GM23338 (cell line): ENCODE measurements at places on chromosomes 3 and 15. TPM values are rescaled to one million over a fixed set of nuclear protein-coding genes. Genes with fewer than 3 reads are reported as not detected.

DNA sequence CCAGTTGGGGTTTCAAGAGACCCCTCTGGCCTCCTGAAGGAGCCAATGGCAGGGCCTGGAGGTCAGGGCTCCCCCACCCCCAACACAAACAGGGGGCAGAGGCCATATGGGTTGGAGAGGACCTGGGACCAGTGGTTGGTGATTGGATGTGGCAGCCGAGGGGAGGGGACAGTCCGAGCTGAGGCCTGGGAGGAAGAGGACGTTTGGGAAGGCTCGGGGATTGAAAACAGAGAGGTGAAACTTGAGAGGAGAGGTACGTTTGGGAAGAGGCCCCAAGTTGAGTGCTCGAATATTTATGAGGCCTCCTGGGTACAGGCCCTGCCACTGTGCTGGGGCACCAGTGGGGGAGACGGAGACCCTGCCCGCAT, 53.7 kb downstream of the DNAJB8 start:
- peak; percentile 59 for DNase-seq

GRCh38 chr3:194938845-194939531, 253.3 kb downstream of the FAM43A start:
- no peak for DNase-seq

GRCh38 chr3:197746209-197746608, 3.5 kb upstream of the FYTTD1 start:
- DNase-seq, result no peak

ADGRG7 gene
- not detected in 2 replicates for total RNA-seq

DNA sequence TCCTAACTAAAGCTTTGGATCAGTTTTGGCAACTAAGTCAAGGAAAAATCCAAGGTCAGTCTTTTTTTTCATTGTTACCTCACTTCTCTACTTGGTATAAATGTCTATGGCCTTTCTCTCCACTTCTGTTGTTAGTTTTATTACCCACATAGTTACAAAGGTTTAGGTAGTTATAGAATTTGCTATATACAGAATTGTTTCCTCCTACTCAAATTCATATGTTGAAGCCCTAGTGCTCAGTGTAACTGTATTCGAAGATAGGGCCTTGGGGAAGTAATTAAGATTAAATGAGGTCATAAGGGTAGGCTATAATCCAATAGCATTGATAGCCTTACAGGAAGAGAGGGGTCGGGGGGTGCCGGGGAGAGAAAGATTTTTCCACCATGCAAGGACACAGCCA, 19.7 kb upstream of the STIMATE start:
- DNase-seq, result no peak

- DNase-seq, result no peak
Observed at GRCh38 chr3:146537603-146538002, 6.8 kb downstream of the PLSCR1 start.

GRCh38 chr15:88678755-88679154, 39.9 kb downstream of the ISG20 start:
- DNase-seq, result no peak

DNA sequence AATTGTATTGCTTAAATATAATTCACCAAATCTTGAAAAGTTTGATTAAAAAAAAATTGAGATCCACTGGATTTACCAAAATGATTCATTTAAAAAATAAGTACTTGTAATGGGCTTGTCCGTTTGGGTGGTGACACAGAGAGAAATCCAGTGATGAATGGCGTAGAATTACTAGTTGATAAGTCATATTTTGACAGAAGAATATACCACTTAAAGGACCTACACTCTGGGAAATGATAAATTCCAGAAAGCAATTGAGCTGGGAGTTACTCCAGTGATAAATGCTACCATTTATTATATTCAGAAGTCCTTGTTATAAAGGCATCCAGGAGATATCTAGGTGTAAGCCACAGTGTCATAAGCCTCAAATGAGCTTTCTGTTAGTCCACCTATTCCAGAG, 141.8 kb upstream of the CFAP20DC start:
- DNase-seq, result no peak

SLC2A2 gene
- total RNA-seq, result not detected in 2 replicates

DNA sequence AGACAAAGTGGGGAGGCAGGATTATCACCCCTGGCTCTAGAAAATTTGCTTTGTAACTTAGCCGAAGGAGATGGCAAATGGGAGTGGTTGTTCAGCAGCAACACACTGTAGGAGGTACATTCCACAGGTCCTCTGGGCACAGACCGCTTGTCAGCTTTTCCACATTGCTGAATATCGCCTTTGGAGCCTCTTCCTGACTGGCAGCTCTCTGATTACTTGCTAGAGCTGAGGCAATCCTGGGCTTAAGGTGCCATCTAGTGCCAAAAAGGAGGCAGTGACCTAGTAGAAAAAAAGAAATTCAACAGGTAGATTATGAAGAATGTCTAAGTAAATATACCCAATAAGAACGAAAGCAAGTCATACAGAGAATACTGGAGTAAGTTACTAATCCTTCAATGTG, 13.1 kb upstream of the SCN5A start:
- DNase-seq, result peak; percentile 91

DNA sequence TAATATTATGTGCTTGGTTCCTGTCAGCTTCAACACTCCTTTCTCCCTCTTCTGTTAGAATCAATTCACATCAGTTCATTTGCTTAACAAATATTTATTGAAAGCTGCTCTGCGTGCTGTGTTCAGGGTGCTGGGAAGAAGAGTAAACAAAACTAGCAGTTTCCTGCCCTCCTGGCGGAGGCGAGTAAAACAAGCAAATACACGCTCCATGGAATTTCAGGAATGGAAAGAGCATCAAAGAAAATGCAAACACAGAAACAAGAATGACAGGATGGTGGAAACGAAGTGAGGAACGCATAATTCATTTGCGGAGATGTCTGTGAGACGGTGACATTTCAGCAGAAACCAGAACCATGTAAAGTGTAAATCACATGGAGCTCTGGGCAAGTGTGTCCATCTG, 49.4 kb upstream of the SPTSSB start:
- DNase-seq, result peak; percentile 93

VILL gene
- total RNA-seq, result 4.2 and 9.8 TPM in 2 replicates

GRCh38 chr3:181955566-181955965, 243.8 kb downstream of the SOX2 start:
- DNase-seq, result no peak

GRCh38 chr15:29451201-29451781, 181.7 kb upstream of the NSMCE3 start:
- DNase-seq, result peak; percentile 78

DNA sequence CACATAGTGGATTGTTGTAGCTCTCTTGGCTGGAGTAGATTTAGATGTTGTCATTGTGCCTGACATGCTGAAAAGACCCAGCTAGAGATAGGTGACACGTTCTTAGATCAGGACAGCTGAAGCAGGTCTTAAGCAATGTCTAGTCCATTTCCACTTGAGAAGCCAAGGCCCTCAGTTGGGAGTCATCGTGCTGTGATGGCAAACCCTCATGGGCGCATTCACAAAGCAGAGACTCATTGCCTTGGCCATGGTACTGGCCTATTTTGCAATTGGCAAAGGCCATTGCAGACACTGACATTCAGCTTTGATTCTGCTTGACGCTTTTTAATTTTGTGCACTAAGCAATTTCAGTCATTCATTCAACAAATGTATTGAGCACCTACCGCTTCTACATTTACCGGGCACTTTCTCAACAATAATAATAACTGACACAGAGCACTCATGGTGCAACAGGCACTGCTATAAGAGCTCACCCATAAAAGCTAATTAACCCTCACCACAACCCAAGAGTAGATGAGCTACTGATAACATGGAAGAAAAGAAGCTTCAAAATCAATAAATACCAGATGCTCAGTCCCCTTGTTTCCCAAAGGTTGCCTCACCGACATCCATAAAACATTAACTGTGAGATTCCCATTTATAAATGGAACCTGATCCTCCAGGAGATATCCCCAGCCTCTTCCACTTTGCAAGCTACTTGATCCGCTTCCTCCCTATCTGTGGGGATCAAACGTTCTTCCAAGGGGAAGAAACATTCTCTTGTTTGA, 200.1 kb downstream of the TLE3 start:
- DNase-seq, result no peak

SCN11A gene
- total RNA-seq, result 0.08 and 0.14 TPM in 2 replicates

GOLGA6L7 gene
- not detected in 2 replicates for total RNA-seq

LRTM1 gene
- not detected in 2 replicates for total RNA-seq

DNA sequence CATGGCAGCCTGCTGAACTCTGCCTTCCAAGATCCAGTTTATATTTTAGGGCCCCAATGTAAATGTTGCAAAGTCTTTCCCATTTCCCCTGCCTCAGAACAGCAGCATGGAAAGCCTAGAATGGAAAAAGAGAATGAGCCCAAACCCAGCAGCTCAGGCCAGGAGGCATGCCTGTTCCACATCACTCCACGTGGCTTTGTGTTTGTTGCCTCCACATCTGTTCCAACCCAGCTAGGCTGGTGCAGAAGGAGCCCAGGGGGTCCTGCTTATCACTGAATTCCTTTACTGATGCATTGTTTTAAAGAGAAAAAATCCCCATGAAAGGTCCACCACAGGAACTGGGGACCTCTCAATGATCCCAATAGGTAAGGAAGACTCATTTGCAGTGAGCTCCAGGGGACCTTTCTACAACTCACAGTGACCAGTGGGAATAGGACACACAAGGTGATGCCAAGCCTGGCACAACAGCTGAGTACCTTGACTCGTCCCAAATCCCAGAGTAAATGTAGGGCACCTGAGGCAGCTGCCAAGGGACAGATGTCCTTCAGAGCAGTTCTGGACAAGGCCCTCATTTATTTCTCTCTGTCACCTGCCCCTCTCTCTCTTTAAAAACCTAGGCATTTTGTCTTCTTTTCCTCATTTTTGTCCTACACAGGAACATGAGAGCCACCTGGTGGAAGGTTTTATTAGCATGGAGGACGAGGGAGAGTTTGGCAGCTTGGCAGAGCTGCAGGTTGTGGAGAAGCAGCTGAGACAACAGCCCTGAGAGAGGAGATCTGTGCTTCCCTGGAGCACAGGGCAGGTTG, 41.7 kb upstream of the ADAMTS17 start:
- DNase-seq, result peak; percentile 72

DNA sequence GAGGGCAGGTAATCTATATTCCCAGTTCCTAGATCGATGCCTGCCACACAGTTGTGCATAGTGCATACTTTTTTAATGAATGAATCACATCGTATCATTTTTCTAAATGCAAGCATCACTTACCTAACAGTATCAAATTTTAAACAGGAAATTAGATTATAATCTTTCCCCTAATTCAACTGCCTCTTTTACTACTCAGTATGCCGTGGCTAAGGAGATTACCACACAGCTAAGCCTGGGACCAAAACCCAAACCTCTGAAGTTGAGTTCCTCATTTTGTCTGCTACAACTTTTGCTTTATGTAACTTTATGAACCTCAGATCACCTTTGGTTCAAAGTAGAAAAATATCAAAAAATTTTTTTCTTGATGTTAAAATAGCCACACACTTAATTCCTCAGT, 53.2 kb upstream of the FNDC3B start:
- no peak for DNase-seq

GRCh38 chr3:10474847-10475246, 30.5 kb downstream of the ATP2B2 start:
- no peak for DNase-seq

- DNase-seq, result peak; percentile 60
Observed at GRCh38 chr3:177358091-177358976, 161.1 kb upstream of the TBL1XR1 start.

SMCO1 gene
- total RNA-seq, result not detected in 2 replicates

DNA sequence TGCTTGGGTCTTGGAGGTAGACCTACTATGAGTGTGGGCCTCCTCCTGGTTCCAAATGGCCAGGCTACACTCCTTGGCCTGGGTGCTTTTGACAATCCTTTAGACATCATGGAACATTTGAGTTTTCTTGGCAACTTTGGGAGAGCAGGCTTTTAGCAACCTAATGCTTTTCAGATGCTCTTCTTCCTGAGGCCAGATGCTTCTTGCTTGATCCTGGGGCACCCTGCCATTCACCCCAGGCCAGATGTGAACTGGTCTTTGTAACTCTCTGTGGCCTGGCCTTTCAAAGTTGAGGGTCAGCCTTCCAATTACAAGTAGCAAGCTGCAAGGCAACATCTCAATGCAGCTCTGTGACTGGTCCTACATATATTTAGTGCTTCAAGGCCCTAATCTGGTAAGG, 40.5 kb downstream of the RTP1 start:
- DNase-seq, result no peak

- no peak for DNase-seq
Observed at GRCh38 chr15:35448294-35448693, 97.7 kb downstream of the DPH6 start.

GRCh38 chr3:177673112-177673914, 476.0 kb upstream of the TBL1XR1 start:
- no peak for DNase-seq

LRRC2 gene
- total RNA-seq, result 5.5 and 7.1 TPM in 2 replicates

TM4SF1 gene
- 0.10 TPM in 1 of 2 replicates, not detected in the other for total RNA-seq

CPN2 gene
- total RNA-seq, result 0.14 TPM in 1 of 2 replicates, not detected in the other

LMAN1L gene
- total RNA-seq, result not detected in 2 replicates

HES1 gene
- total RNA-seq, result 40.3 and 42.7 TPM in 2 replicates

RTP3 gene
- 0.97 TPM in 1 of 2 replicates, not detected in the other for total RNA-seq

DNA sequence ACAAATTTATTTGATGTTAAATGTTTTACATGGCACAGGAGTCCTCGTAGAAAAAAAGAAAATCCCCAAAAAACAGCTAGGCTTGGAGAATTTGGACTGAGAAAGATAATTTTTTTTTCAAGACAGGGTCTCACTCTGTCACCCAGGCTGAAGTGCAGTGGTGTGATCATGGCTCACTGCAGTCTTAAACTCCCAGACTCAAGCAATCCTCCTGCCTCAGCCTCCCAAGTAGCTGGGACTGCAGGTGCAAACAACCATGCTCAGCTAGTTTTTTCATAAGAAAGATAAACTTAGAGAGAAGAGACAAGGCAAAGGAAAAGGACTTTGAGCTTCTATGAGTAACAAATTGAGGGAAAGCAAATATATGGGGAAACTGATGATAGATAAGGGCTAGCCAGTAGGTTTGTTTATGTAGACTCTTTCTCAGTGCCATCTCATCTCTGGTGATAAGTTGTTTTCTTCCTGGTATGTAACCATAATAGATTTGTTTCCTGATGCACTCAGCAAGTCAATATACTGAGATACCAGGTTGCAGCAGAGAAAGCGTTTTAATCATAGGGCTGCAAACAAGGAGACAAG, 13.1 kb upstream of the TRMT10C start:
- DNase-seq, result no peak

SEC62 gene
- 19.9 and 23.6 TPM in 2 replicates for total RNA-seq

BDH1 gene
- total RNA-seq, result 11.2 and 18.1 TPM in 2 replicates

DNA sequence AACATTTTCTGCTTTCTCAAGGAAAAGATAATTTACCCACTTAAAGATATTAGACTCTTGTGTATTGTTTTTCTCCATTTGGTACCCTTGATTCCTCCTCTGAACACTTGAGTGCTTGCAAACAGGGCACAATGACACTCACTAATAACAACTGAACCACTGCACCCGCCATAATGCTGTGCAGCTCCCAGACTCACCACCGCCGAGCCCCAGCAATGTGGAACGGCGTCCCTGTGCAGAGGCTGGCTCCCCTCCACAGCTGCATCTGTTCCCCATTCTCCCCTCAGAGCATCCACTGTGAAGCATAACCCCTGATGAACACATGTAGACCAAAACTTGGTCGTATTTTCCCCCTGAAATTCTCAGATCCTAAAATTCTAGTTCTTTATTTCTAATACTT, 276.2 kb upstream of the PLSCR5 start:
- DNase-seq, result no peak

GRCh38 chr15:85383470-85384148, 3.2 kb downstream of the AKAP13 start:
- no peak for DNase-seq
